Activated T-cell treated with anti-CD3 and anti-CD28 coated beads, Interleukin-2, amount 50 U/mL, for 1 hour (primary cell): ENCODE measurements at places on chromosomes 2 and 18.
A peak's percentile ranks its signal among the peaks of the same experiment; 100 is the strongest.

DNA sequence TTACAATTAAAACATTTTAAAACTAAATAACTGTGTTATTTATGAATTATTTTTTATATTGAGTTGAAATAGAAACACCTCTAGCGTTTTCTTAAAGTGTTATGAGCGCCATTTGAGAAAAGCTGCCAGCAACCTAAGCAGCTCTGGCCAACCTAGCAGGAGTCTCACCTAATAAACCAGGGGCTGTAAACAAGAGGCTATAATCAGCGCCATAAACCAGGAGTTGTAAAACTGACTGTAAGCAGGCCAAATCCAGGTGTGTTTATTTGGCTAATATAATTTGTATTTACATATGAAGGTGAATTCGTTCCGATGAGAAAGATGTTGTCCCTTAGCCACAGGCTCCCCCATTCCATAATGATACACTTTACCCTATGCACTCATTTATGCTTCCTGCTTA, 34.7 kb downstream of the LRRTM1 start:
- DNase-seq: no peak

DNA sequence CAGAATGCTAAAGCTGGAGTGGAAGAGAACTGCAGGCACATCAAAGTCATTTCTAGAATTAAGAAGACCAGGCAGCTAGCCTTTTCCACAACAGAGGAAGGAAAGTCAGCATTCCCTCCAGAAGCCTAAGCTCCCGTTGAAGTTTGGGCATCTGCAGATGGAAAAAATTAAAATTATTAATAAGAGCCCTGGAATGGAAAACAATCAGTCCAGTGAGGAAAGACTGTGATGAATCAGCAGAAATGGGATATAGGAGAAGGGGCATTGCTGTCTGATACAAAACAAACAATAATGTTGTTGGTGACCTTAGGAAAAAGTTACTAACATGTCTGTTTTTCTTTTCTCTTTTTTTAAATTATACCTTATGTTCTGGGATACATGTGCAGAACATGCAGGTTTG, 450.7 kb upstream of the SLC14A2 start:
- DNase-seq: no peak

GRCh38 chr2:20608666-20609348, 42.1 kb downstream of the HS1BP3 start:
- DNase-seq: no peak

GRCh38 chr2:71672826-71673795, 219.8 kb downstream of the DYSF start:
- DNase-seq: no peak

GRCh38 chr2:118881490-118882129, 34.2 kb upstream of the EN1 start:
- peak; percentile 59 for DNase-seq

DNA sequence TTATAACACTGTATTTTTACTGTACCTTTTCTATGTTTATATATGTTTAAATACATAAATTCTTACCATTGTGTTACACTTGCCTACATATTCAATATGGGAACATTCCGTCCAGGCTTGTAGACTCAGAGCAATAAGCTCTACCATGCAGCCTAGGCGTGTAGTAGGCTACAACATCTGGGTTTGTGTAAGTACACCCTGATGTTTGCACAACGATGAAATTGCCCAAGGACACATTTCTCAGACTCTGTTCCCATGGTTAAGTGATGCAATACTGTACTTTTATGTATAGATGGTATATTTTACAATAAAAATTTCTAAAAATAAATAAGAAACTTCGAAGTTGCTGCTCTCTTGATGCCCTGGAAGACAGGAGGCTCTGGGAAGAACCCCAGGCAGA, 38.4 kb downstream of the YPEL5 start:
- DNase-seq: no peak

GRCh38 chr2:73359915-73360697, 25.5 kb upstream of the ALMS1 start:
- no peak for DNase-seq
